ENCODE measurements at places on chromosomes 5 and 9.
A peak's percentile ranks its signal among the peaks of the same experiment; 100 is the strongest.

DNA sequence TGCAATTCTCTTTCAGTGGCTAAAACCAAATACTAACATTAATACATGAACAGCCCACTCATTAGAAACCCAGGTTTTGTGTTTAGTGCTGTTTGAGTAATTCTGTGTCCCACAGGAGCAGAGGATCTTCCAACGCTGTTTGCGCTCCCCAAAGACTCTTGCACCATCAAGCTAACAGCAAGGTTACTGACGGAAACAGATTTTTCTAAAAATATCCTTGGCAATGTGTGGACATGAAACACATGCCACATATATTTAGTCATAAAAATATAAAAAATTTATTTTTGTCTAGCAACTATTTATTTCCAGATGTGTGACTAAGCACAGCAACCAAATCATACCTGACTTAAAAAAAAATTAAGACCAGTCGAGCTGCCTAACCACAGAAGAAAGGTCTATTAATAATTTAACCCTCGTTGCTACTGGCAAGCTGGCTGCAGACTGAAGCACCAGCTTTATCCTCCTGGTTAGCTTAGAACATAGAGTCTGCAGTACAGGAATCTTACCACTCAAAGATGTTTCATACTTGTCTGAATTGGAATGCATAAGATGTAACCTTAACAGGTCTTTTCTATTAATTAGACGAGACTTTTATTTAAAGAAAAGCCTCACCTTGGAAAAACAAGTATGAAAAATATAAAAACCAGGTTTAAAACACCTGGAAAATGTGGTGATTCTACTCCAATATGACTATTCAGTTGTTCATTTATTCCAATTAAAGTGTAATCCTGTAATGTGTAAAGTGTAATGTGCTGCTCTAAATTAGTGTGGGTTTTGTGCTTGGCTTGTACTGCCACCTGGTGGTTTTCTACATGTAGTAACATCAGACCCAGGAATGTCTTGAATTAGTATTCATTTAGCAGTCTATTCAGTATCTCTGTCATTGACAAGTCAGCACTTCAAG is 272.5 kb downstream of the EPB41L4A start:
- DNase-seq = peak; percentile 68

- peak; percentile 62 for DNase-seq
Measured at GRCh38 chr9:33620738-33621439, 96.8 kb downstream of the ANKRD18B start.

- DNase-seq = peak; percentile 2
Measured at GRCh38 chr9:99294850-99295461, 72.9 kb downstream of the SEC61B start.

DNA sequence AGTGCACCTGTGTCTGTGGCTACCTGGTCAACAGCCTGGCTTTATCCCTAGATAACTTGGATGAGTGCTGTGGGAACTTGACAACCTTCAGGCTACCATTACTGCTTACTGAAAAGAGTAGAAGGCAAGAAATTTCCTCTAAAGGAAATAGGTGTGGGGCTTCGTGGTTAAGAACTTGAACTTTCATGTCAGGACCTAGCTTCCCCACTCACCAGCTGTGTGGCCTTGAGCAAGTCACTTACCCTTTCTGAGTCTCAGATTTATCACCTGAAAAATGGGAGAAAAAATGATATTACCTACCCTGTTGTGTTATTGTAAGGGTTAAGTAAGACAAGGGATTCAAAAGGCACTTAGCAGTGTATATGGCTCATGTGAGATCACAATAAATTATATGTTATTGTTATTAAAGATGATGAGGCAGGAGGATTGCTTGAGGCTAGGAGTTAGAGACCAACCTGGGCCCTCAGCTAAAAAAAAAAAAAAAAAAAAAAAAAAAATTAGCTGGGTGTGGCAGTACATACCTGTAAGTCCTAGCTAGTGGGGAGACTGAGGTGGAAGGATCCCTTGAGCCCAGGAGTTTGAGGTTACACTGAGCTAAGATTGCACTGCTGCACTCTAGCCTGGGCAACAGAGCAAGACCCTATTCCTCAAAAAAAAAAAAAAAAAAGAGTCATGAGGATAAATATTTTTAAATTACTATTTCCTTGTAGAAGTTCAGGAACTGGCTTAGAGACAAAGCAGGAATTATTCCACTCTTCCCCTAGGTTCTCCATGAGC is 97.0 kb upstream of the SPRY4 start:
- DNase-seq = no peak

GRCh38 chr9:23493219-23493618 is 332.8 kb downstream of the ELAVL2 start:
- DNase-seq = no peak

GRCh38 chr5:23411200-23411599 is 96.2 kb upstream of the PRDM9 start:
- no peak for DNase-seq

GRCh38 chr9:112887381-112887780 is 3.3 kb downstream of the SLC46A2 start:
- no peak for DNase-seq

DNA sequence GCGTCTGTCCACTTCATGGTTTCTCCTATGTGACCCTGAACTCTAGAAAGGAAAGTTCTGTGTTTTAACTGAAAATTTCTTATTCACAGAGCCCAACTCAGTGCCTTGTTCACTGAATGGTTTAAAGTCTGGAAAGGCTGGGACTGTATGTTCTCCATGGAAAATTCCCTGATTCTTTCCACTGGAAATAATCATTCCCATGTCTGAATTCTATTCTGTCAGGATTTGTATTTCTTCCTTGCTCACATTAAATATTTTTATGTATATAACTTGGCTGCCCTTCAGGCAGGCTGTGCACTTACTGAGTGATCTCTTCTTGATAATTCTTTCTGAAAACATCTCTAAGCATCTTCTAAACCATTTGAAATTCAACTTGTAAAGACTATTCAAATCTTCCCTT is 1126.9 kb upstream of the DMAC1 start:
- DNase-seq = no peak

DNA sequence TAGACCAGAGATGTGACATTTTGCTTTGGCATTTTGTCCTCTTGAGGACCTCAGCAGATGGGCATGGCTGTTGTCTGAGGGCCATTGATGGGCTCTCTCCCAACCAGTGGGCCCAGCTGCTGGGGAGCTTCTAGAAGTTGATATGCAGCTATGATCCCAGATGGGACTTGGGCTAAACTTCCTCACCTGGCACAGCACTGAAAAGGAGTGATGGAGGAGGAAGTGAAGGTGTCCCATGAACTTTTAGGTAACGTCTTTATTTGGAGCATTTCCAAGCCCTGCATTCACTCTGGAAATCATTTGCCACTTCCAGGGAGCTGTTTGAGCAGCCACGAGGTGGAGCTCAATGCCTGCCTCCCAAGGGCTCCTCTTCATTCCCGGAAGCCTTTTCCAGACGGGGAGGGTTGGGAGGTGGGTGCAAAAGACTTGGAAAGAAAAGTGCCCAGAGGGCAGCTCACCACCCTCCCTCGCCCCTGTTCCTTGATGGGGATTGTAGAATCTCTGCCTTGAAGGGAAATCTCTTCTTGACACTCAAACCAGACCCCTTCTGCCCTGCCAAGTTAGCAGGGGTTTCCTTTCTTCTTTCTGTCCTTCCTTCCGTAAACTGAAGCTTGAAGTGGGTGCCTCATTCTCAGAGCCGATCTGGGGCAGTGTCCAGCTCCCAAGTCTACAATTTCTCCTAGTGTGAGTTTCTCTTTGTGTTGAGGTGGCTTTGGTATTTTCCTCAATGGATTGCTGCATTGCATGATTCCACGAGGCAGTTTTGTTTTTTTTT is 18.1 kb upstream of the NEUROG1 start:
- DNase-seq = peak; percentile 51

GRCh38 chr9:109906766-109907382 is 126.9 kb downstream of the PALM2AKAP2 start:
- DNase-seq = peak; percentile 17

GRCh38 chr5:144812763-144813162 is 642.1 kb downstream of the KCTD16 start:
- peak; percentile 12 for DNase-seq

GRCh38 chr9:82558346-82558745 is 504.6 kb downstream of the RASEF start:
- no peak for DNase-seq

DNA sequence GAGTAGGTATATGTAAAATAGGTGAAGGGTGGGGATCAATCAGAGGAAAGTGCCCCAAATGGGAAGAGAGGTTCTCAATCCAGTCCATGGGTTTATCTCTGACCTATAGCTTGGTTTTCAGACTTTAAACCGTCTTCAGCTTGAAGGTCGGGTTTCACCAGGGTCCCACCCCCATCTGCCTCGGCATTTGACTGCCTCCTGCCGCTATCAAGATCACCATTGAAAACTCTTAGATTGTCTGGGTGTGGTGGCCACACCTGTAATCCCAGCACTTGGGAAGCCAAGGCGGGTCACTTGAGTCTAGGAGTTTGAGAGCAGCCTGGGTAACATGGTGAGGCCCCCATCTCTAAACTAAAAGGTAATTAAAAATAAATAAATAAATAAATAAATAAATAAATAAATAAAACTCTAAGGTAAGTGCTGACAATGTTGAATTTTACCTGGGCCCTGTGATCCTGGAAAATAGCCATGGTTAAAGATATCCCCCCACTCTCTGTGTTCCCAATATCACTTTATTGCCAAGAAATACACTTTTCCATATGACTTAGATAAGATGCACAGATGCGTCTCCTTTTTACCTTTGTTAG is 48.8 kb downstream of the TARS1 start:
- no peak for DNase-seq

GRCh38 chr5:19229179-19229835 is 758.7 kb downstream of the CDH18 start:
- DNase-seq = no peak

DNA sequence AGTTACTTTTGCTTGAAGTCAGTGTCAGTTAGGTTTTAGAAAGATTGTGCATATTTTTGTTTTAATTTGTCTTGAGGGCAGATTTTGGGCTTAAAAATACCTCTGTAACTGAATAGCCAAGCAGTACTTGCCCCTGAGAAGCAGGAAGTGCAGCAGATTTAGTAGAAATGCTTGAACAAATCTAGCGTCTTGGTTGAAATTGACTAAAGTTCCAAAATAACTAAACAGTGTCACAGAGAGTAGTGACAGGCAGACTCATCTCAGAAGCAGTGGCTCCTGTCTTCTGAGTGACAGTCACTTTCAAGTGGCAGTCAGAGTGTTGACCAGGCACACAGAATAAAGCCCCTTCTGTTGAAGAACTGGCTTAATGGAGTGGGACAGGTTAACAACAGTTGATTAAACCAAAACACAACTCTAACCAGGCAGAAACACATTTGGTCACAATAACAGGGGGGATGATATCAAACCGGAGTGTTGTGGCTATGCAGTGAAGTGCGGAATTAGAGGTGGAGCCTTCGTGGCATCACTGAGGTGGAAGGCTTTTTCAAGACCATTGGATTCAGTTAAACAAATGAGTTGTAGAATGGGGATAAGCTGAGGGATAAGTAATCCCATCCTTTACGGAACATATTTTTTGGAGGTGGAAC is 29.1 kb downstream of the TRIO start:
- DNase-seq = no peak

DNA sequence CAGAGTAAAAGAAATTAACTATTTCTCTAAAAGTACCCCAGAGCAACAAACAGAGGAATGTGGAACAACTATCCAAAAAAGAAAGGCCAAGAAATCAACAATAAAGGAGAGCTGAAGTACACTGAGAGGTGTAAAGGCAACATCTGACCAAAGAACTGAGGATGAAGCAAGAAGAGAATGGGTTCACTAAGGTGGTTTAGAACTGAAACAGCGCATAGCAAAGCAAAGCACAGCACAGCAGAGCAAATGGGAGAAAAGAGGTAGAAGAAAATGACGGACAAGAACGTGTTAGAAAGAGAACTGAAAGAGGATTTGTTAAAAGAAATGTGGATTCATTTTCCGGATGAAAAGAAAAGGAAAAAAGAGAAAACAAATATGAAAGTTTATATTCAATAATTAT is 25.8 kb downstream of the RFX3 start:
- DNase-seq = no peak

DNA sequence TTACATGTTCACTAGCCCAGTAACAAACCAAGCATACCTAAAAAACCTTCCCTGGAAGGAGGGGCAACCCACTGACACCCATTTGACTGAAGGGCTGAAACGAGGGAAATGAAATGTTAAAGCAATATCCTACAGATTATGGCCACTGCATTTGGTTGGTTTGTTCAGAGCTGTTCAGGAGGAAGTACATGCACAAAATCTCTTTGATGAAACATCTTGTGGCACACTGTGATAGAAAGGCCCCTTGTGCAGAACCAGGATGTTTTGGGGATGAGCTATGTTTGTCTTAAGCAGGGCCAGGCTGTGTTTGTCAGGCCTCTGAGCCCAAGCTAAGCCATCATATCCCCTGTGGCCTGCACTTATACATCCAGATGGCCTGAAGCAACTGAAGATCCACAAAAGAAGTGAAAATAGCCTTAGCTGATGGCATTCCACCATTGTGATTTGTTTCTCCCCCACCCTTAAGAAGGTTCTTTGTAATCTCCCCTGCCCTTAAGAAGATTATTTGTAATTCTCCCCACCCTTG is 467.3 kb upstream of the PIK3R1 start:
- no peak for DNase-seq

- DNase-seq = no peak
Measured at GRCh38 chr9:5531101-5531882, 21.0 kb downstream of the PDCD1LG2 start.

- DNase-seq = no peak
Measured at GRCh38 chr5:175692996-175693710, 35.3 kb downstream of the HRH2 start.

DNA sequence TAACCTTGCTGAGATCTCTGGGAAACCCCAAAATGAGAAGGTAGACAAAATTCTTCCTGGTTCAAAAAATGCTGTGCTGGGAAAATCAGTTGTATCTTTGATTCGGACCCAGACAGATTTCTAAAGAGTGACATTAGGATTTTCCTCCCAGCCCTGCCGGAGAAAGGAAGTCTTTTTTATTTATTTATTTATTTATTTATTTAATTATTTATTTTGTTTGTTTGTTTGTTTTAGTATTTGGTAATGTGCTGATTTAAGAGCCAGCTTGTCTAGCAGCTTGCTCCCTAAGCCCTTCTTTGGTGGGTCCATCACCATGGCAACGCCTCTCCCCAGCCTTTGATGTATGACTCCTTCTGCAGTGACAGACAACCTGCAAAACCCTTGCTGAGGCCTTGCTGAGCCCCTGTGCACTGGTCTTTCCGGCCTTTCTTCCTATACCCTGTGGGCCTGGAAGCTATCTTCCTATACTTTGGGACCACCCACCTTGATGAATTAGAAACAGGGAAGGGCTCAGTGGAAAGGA is 60.6 kb upstream of the AFAP1L1 start:
- DNase-seq = no peak

DNA sequence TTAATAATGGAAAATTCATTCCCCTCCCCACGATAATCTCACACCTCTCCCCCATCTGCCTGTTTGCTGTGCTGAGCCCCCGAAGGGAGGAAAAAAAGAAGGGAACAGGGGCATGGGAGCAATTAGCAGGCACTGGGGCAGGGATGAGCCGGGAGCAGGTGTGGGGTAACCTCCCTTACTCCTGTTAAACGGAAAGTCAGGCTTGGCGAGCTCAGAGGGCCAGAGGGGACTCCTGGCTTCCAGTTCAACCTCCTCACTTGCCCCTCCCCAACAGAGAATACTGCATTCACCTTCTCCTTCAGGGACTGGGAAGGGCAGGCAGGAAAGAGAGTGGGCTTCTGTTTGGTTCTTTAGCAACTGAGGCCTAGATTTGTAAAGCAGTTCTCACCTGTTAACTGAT is 1.6 kb downstream of the AFAP1L1 start:
- no peak for DNase-seq

GRCh38 chr9:127426756-127427155 is 2.6 kb downstream of the ZNF79 start:
- DNase-seq = no peak

- DNase-seq = no peak
Measured at GRCh38 chr5:14574891-14575508, 6.6 kb upstream of the OTULINL start.

Measured in HTR-8/SVneo (cell line).